ENCODE measurements at places on chromosomes 13 and 19. TPM values are rescaled to one million over a fixed set of nuclear protein-coding genes. Genes with fewer than 3 reads are reported as not detected.

The ZNF610 gene
- 18.0 TPM for total RNA-seq

The ZNF850 gene
- 10.4 TPM for total RNA-seq

The GRK1 gene
- 0.24 TPM for total RNA-seq

The MRPS12 gene
- total RNA-seq, result 58.0 TPM

The KLK8 gene
- 12.0 TPM for total RNA-seq

The ZNF85 gene
- total RNA-seq, result 12.3 TPM

The CYP4F22 gene
- not detected for total RNA-seq

The TLE2 gene
- total RNA-seq, result 52.8 TPM

The CCDC70 gene
- not detected for total RNA-seq

The CGB8 gene
- total RNA-seq, result 9.4 TPM

The LIM2 gene
- total RNA-seq, result not detected

- DNase-seq, result peak; percentile 64
These were observed 8.1 kb downstream of the STK11 start for GRCh38 chr19:1213391-1214286.

- DNase-seq, result no peak
These were observed 132.9 kb upstream of the SERP2 start for GRCh38 chr13:44240611-44241145.

DNA sequence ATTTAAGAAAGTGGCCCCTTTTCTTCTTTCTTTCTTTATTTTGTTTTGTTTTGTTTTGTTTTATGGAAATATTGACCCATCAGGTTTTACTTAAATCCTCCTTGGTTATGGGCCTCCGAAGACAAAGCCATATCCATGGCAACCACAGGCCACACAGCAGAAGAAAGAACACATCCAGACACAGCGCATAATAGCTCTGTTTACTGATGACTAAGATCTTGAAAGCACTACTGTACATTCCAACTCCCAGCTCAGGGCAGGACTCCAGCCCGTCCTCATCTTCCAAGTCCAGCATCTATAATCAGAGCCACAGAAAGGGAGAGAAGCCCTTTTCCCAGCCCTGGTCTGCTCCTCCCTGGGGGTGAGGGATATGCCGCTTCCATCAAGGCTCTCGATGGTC, 84.3 kb downstream of the NUFIP1 start:
- no peak for DNase-seq

DNA sequence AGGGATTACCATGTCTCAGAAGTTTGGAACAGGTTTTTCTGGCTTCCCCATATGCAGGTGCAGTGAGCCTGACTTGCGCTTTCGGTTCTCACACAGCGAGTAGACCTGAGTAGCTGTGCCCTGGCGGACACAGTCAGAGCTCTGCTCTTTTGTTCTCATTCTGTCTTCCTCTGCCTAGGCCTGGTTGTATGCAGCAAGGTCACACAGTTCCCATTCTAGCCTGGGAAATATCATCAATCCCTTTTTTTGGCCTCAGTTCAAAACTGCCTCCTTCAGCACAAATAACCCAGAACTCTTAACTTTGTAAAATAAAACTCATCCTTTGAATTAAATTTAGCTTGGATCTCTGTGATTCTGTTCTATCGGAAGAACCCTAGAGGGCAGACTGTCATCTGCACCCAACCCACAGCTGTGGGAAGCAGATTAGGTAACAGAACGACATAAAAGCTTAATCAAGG, 10.2 kb downstream of the OXGR1 start:
- no peak for DNase-seq

GRCh38 chr13:22517544-22517943, 663.2 kb upstream of the SGCG start:
- DNase-seq, result no peak

DNA sequence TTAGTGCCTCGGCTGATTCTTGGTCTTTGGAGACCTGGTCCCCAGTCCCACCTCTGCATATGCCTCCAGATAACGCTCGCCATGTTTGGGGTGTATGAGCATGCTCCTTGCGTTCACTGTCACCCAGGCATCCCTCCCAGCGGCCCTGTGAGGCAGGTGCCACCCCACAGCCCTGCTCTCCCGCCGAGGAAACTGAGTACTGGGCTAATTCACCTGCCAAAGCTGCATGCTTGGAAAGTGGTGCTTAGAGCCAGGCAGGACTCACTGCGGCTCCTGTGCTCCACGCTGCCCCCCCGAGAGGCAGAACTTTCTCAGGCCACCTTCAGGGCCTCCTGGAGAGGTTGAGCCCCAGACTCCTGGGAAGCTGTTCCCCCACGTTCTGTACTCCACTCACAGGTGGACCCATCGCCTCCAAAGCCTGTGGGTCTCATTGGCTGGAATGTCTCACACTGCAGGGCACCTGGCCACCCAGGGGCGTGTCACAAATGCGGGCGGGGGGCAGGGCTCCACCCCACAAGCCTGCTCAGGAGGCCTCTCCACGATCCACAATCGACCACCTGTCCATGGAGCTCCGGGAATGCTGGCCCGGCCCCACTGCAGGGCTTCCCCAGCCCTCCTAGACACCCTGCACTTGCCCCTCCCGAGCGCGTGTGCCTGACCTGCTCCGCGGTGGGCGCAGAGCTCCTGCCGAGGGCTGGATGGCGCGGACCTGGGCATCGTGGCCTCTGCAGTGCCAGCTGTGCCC, 64.6 kb downstream of the ATP11A start:
- no peak for DNase-seq

DNA sequence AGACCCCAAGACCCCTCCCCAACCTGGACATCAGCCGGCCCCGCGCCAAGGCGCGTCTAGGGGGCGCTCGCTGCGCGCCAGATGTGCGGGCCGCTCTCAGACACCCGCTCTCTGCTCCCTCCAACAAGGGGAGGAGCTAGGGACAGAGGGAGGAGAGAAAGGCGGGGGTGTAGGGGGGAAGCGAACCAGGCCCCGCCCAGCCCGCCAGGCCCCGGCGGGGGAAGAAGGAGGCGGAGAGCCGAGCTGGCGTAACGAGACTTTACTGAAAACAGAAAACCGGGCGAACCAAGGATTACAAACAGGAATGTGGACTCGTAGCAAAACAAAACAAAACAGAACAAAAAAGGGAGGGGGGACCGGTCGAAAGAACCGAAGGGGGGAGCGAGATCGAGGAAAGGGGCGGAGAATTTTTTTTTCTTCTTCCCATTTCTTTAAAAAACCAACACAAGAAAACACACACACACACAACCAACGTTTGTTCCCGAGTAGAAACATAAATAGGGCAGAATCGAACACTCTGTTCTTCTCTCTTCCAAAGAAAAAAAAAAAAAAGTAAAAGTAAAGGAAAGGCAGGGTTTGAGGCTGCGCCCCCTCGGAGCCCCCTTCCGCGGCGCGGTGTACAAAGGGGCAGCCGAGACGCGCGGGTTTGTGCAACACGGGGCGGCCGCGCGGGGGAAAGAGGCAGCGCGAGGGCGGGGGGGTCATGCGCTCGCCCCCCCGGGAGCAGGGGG, 1.7 kb downstream of the JUND start:
- DNase-seq, result peak; percentile 96

DNA sequence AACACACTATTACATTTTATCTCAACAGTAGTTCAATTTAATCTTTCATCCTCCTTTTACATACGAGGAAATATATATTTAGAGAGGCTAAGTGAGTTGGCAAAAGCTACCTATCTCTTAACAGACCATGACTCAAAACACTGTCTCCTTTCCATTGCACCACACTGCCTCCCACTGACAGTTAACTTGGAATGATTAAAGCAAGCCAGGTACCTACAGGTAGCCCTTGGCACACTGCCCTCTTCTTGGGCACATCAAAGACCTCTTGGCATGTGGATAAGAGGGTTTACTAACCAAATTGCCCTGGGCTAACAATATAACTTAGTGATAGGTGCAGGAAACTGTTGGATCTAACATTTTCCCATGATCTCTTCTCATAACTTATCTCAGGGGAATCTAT, 1.8 kb downstream of the ABHD13 start:
- no peak for DNase-seq

DNA sequence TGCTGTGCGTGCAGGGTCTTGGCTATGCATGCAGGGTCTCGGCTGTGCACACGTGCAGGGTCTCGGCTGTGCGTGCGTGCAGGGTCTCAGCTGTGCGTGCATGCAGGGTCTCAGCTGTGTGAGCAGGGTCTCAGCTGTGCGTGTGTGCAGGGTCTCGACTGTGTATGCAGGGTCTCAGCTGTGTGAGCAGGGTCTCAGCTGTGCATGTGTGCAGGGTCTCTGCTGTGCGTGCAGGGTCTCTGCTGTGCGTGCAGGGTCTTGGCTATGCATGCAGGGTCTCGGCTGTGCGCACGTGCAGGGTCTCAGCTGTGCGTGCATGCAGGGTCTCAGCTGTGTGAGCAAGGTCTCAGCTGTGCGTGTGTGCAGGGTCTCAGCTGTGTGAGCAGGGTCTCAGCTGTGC, 42.5 kb downstream of the RAB20 start:
- DNase-seq, result no peak

DNA sequence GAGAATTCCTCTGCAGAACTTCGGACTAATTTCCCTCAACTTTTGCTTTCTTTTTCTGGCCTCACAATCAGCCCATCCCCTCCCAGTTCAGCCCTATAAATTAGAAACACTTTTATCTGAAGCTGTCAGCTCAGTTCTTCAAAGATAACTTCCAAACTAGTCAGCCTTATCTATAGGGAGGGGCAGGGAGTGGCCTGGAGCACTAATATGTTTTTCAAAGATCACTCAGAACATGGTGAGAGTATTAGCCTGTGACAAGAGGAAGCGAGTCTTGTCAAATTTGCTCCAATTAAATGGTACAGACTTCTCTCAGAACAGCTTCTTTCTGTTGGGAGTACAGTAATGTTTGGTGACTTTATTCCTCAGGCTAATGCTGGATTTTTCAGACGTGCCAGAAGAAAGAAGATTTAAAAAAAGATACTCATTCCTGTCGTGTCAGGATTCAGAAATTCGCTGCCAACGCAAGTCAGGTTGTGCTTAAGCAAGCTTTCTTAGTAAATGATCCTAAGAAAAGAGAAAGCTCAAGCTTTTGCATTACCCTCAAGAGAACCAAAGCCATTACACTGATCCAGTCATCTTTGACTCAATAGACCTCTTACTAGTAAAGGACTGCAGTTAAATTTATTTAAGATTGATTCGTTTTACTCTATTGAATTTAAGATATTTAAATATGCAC, 1033.6 kb downstream of the SLITRK5 start:
- DNase-seq, result no peak

GRCh38 chr19:29845574-29846176, 33.9 kb downstream of the CCNE1 start:
- no peak for DNase-seq

GRCh38 chr19:49472936-49473335, 1.1 kb upstream of the FLT3LG start:
- DNase-seq, result no peak

DNA sequence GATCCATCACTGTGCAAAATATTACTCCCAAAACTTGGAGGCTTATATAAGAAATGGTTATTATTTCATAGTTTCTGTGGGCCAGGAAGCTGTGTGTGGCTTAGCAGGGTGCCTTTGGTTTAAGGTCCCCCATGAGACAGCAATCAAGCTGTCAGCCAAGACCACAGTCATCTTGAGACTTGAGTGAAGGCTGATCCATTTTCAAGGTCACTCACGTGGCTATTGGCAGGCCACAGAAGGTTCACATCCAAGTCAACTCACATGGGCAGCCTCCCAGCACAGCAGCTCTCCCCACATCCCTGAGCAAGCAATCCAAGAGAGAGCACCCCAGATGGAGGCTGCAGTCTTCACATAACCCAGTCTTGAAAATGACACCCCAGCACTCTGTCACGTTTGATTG, 537.4 kb downstream of the MYO16 start:
- no peak for DNase-seq

GRCh38 chr13:91240341-91240740, 107.1 kb upstream of the MIR17HG start:
- no peak for DNase-seq

DNA sequence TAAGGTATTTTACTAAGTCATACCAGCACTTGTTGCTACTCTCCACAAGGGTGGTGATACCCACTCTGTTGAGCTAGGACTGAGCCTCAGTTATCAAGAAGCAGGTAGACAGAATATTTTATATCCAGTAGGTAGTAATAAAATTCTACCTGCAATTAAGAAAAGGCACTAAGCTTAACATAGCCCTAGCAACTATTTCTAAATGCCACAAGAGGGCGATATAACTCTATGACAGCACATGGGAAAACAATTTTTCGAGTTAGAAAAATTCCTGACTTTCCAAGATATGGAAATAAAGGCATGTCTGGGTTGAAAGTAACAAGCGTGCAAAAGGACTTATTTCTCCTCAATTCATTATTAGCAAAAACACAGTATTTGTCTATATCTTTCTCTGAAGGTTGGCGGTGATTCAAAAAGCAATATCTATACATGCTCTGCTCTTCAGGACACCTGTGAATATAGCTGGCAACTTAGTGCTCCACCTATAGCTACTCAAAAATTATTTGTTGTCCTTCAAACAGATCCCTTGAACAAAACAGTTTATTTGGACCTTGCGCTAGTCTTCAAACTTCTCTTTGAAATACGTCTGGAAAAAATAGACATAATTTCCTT, 14.7 kb downstream of the CCDC169 start:
- DNase-seq, result no peak

DNA sequence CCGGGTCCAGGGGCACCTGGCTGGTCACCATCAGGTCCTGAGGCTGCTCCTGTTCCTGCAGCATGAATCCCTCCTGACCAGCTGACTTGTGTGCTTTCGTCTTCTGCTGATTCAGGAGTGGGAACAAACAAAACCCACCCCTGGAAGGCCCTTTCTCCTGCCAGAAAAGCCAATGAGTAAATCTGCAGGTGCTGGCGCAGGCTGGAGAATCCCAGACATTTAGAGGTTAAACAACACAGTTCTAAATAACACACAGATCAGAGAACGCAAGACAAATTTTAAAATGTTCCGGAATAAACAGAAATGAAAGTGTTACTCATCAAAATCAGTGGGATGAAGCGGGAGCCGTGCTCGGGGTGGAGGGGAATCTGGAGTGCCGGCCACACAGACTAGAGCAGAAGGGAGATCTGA, 60.6 kb upstream of the C13orf46 start:
- DNase-seq, result no peak

- no peak for DNase-seq
These were observed 188.8 kb downstream of the TSHZ3 start for GRCh38 chr19:31160336-31160926.

DNA sequence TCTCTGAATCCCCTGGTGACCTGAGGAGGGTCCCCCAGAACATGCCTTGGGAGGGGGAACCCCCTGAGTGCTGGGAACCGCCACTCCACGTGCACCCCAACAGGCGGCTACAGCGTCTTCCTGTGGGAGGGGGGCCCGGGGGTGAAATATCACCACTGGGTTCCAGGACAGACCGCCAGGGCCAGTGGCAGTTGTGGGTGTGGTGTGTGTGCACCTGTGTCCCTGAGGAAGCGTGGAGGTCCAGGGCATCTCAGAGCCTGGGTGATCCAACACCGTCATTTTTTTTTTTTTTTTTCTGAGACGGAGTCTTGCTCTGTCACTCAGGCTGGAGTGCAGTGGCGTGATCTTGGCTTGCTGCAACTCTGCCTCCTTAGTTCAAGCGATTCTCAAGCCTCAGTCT, 4.2 kb downstream of the ADGRE5 start:
- no peak for DNase-seq
